Immature natural killer cell (primary cell): ENCODE measurements at places on chromosomes 11 and 22. TPM values are rescaled to one million over a fixed set of nuclear protein-coding genes. Genes with fewer than 3 reads are reported as not detected.
A peak's percentile ranks its signal among the peaks of the same experiment; 100 is the strongest.

The NPAS4 gene
- not detected for polyA plus RNA-seq

The CRYBB2 gene
- polyA plus RNA-seq, result not detected

The FIBIN gene
- not detected for polyA plus RNA-seq

DNA sequence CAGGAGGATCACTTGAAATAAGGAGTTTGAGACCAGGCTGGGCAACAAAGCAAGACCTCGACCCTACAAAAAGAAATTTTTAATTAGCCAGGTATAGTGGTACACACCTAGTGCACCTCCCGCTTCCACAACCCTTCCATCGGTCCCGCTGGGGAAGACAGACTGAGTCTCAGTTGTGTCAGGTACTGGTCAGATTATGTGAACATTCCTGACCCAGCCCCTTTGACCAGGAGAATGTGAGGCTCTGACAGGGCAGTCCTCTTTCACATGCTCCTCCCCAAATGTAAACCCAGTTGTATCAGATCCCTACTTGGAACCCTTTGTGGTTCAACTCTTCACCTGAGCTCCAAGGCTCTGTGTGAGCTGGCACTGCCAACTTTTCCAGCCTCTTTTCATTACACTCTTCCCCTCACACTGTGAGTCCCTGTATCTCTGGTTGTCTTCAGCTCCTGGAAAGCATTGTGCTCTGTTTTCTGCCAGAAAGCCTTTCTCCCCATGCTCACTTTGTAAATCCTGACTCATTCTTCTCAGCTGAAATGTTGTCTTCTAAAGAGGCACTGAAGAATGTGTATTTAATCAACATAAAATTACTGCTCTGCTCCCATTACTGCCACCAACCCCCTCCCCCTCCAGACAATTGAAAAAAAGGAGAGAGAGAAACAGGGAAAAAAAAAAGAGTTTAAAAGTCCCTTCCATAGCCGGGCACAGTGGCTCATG is 2.1 kb upstream of the TTLL12 start:
- DNase-seq, result no peak

DNA sequence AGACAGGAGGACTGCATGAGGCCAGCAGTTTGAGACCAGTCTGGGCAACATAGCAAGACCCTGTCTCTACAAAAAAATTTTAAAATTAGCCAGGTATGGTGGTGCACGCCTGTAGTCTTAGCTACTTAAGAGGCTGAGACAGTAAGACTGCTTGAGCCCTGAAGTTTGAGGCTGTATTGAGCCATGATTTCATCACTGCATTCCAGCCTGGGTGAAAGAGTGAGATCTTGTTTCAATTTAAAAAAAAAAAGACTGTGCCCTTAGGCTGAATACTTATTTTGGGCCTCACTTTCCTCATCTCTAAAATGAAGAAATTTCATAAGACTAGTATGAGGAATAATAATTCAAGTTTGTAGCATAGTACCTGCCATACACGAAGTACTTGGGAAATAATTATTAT is 6.9 kb downstream of the AQP11 start:
- no peak for DNase-seq

DNA sequence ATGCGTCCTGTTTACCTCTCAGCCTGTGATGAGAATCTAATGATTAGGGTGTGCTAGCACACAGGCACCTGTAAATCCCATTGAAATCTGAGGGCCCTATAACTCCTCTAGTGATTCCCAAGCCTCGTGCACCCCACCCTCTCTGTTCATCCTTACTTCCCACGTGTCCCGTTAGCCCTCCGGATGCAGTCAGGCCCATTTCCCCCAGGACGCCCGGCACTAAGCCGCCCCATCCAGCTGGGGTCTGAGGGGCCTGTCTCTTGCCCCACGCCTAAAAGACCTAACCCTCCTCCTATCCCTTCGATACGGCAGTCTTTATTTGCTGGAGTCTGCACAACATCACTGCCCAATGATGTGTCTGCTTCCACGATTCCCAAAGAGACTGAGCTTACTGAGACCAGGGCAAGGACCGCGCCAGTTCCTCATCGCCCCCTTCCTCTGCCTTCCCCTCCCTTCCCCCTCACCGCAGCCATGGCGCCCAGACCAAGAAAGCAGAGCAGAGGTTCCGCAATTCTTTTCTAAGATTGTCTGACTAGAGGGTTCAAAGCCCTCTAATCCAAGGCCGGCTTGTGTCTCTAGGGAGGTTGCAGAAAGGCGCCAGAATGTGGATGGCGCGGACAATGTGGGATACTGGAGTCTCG is 1.1 kb upstream of the FADS2 start:
- peak; percentile 5 for DNase-seq

DNA sequence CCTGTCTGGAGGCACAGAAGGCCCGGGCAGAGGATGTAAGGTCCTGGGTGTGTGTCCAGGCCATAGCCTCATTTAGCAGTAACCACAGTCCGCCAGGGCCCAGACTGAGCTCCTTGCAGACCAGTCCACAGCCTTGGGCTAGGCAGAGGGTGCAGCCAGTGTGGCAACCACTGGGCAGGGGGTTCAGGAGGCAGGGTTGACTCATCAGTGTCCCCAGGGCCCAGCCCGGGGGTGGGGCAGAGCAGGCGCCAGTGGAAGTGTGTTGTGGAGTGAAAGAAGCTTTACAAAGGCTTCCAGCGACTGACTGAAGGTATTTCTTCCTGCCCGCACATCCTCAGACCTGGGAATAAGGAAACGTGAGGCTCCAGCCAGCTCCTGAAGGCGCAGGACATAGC is 27.7 kb upstream of the WNT11 start:
- DNase-seq, result no peak

GRCh38 chr22:48315439-48316256 is 1512.0 kb downstream of the BRD1 start:
- DNase-seq, result no peak

GRCh38 chr11:9726321-9727022 is 62.6 kb downstream of the SWAP70 start:
- DNase-seq, result no peak

DNA sequence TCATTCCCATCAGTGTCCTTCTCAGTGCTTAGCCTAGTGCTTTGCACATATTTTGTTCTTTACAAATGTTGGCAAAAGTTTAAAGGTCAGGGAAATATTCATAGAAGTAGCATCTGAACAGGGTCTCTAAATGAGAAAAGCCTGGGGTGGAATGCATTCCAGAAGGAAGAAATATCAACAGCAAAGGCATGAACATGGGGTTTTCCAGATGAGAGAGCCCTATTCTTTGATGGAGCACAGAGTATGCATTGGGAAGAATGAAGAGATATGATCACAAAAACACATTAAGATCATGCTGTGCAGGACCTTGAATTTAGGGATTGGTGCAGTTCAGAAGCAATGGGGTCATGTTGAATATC is 140.2 kb downstream of the SNX19 start:
- no peak for DNase-seq

GRCh38 chr11:115322553-115323203 is 181.5 kb downstream of the CADM1 start:
- DNase-seq, result no peak

DNA sequence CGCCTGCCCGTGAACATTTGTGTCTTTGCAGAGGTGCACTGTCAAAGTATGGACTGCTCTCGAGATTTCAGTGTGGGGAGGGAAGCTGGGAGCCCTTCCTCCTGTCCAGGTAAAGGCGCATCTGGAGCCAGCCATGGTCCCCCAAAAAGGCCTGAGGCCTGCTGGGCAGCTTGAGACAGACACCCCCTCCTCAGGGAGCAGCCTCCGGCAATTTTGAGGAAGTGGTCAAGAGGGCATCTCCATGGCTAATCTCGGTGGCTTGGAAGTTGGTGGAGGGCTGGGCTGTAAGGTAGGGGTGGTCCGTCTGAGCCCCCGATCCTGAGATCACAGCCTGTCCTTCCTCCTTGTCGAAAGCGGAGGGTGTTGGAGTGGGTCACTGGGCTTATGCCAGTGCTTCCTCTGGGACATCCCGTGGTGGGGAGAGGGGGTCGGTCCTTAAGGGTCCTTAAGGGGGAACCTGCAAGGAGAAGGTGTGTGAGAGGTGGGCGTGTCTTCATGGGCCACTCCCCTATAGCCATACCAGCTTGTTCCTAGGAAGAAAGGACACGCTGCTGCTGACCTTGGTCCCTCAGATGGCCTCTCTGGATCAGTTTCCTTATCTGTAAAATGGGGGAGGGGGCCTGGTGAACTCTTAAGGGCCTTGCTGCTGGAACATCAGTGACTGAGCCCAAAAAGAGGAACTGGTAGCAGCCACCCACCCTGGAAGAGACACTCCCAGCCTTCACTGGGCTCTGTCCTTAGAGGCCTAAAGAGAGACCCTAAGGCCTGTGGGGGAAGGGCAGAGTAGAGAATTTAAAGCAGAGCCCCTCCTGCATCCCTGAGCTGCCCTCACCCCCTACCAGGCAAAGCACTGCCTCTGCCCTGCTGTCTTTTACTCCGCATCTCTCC is 2.6 kb downstream of the KCNC1 start:
- DNase-seq, result no peak

DNA sequence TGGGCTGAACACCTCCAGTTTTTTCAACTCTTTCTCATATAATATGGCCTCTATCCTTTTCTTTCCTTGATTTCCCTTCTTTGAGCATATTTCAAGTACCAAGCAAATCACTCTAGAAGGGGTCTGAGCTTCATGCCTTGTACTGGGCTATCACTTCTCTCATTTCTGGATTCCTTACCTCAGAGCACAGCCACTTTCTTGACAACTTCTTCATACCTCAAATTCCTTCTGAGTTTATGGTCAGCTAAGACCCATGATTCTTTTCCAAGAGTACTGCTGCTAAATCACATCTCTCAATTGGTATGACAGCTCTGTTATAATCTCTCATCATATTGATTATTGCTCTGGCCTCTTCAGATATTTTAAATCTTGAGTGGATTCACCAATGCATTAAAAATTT is 224.8 kb upstream of the ZBED5 start:
- no peak for DNase-seq

GRCh38 chr22:27192135-27192829 is 534.9 kb downstream of the MIAT start:
- no peak for DNase-seq

GRCh38 chr11:15170698-15171097 is 56.0 kb downstream of the INSC start:
- no peak for DNase-seq

DNA sequence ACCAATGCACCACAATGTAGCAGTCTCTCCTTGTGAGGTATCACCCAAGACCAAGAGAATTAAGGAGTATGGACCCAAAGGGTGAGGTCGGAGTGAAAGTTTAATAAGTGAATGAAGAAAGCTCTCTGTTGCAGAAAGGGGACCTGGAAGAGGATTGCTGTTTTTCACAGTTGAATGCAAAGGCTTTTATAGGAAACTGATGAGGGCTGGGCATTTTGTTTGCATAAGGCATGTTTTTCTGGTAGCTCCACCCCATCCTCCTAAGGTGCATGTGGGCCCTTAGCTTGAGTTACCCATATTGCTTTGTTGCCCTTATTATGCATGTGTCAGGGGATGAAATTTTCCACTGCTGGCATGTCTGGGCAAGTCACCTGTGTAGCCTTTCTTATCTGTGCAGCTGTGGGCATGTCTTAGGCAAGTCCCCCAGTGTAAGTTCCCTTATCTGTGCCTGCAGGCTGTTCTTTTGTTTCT is 64.7 kb downstream of the BDNF start:
- no peak for DNase-seq

DNA sequence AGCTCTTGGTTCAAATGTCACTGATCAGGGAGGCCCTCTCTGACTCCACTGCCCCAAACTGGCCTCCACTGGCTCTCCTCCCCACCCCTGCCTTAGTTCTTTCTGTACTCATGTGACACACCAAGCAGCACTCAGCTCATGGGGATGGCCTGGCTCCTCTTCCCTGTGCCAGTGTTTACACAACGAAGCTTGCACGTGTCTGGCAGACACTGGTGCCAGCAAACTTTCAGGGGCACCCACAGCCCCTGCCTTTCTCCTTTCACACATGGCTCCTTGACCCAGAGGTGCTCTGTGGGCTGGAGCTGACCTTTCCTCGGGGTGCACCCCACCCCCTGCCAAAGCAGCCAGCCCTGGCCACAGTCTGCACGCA is 37.6 kb upstream of the PARVG start:
- no peak for DNase-seq

DNA sequence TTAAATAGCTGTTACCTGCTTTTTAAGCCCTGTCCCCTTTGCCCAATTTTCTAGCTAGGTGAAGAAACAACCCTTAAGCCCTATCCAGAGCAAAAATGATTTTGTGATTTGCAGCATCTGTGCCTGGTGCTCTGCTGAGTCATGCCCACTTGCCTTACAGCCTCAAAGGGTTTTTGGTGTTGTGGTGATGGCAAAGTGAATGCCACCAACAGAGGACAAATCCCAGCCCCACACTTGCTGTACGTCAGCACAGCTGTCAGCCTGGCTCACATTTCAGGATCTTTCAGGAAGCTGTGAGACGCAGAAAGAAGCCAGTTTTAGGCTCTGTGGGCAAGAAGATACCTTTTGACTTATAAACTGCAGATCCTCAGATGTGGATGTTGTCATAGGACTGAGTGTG is 401.7 kb downstream of the TENM4 start:
- DNase-seq, result no peak

GRCh38 chr22:43047605-43048004 is 32.7 kb upstream of the PACSIN2 start:
- DNase-seq, result no peak

DNA sequence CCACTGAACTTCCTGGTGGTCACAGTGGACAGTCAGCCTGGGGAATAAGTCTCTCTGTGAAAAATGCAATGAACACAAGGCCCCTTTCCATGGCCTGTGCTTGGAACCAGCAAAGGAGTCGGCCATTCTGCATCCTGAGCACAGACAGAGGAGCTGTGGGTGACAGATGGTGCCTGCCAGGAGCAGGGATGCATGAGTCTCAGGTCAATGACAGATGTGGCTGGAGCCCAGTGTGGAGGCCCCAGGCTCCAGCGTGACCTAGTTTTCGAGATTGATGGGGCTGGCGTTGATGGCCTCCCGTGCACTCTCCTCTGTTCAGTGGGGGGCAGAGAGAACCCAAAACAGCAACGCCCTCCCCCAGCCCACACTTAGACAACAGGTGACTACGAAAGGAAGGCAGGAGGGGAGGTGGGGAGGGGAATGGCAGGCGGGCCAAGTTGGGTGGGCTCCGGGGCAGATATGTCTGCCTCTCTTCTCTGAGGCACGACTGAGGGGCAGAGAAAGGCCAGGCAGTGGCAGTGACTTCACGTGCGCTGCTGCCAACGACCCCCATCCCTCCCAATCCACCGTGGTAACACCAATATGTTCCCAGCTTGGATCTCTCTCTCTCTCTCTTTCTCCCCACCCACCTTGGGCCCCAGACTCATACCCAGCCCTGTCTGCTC is 34.4 kb upstream of the CD5 start:
- DNase-seq, result no peak
